ENCODE measurements at places on chromosomes 5 and 9.
A peak's percentile ranks its signal among the peaks of the same experiment; 100 is the strongest.

GRCh38 chr9:115262952-115263351, 145.0 kb upstream of the TNC start:
- DNase-seq = no peak

DNA sequence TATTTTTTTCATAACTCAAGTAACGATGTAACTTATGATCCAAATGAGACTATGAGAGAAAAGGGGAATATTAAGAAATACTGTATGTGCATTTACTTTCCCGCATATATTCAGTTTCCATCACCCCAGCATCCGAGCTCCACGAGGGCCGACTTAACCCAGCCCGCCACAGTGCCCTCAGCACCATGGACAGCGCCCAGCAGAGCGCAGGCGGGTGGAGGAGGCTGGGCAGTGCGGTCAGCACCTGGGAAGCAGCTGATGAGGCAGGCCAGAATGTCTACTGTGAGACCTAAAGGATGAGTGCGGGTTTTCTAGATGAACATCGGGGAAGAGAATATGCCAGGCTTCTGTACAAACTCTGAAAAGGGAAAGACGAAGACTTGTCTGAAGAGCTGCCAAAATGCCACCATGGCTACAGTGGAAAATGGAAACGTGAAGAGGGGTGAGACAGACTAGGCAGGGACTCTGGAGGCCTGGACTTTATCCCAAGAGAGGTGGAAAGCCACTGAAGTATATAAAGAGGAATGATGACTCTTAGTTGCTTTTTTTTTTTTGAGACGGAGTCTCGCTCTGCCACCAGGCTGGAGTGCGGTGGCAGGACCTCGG, 34.5 kb upstream of the MED27 start:
- no peak for DNase-seq

DNA sequence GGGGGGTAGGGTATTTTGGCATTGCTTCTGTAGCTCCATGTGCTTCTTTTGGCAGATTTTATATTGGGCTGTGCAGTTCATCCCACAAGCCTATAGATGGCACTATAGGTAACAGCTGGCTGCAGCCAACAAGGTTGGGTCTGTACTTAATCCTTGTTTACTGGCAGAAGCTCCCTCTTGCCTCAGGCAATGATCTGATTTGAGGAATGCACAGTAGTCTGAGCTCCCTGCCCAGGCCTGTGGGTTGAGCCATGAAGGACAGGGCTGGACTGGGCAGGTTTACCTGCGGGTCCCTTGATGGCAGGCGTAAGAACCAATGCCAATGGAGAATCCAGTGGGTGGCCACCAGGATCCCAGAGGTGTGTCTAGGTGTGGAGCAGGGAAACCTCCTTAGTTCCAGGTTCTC, 11.7 kb upstream of the OR1J2 start:
- peak; percentile 7 for DNase-seq

GRCh38 chr9:110876929-110877328, 161.3 kb downstream of the LPAR1 start:
- no peak for DNase-seq

Data from G401 (cell line).